ENCODE measurements at places on chromosomes 12 and 14.

DNA sequence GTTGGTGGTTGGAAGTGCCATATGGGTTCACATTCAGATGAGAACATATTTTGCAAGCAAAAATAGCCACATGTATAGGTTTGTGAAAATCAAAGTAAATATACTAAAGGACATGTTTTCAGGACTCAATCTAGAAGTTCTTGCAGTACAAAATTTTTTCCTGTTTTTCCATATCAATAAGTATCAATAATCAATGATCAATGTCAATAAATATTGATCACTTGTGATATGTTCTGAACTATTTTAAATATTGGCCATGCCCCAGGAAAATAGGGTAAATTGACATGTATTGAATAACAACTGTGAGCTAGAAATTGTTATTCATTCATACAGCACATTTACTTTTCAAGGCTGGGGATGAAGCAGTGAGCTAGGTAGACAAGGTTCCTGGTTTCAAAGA is 24.3 kb downstream of the ALG10 start:
- no peak for DNase-seq

GRCh38 chr12:59194794-59195193 is 274.5 kb upstream of the LRIG3 start:
- DNase-seq, result no peak

- DNase-seq, result no peak
Measured at GRCh38 chr12:107449891-107450290, 235.7 kb upstream of the PWP1 start.

GRCh38 chr14:30771595-30771994 is 102.8 kb upstream of the COCH start:
- DNase-seq, result no peak

DNA sequence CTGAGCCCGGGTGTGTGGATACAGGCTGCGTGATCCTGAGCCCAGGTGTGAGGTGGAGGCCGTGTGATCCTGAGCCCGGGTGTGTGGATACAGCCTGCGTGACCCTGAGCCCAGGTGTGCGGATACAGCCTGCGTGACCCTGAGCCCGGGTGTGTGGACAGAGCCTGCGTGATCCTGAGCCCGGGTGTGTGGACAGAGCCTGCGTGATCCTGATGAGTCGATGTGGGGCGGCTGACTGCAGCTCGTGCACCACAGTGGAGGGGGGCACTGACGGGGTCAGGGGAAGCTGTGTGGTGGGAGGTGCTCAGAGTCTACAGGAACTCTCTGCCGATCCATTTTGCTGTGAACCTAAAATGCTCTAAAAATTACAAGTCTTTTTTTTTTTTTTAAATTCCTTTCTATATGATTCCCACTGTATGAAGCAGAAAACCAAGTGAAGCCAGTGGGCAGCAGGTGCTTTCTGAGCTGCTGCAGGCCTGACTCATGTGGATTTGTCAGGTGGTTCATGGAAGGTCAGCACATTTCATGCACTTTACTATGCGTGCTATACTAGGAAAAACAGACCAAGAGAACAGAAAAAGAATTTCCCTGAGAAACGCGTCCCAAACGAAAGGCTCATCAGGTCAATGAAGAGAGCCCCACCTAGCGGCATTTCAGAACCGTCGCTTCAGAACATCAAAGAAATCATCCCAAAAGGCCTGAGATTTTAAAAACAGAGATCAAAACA is 19.3 kb downstream of the BRF1 start:
- DNase-seq, result peak; percentile 35

DNA sequence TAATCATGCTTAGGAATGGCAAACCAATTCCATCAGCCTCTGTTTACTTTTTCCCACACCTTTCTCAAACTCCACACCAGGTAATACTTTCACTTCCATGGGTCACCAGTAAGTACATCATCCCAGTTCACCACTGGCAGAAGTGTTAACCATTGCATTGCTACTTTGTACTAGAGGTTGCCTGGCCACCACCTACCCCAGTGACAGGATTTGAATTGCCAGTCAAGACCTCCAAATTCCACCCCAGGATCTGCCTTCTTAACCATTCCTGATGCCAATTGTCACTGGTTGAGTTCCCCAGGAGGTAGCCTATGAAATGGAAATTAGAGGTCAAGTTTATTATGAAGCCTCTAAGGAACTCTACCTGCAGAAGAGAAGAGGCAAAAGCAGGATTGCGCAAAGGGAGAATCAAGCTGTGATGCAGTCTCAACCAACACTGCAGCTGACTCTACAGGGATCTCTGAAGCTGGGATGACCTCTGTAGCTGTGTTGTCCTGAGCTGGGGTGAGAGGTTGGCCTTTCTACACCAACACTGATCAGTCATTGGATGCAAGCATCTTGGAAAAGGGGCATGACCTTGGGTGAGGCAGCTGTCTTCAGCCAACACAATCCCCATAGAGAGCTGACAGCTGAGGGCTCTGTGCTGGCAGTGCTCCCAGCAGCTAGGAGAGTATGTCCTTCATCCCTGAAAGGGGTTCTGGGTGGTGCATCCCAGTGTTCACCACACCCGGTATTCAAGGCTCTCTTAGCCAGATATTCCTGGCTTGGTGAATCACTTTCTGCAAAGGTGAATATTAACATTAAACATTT is 37.0 kb upstream of the HMGA2 start:
- no peak for DNase-seq

Data from CD8-positive, alpha-beta memory T cell (primary cell).